Stimulated activated CD8-positive, alpha-beta memory T cell treated with anti-CD3 and anti-CD28 coated beads, Interleukin-15, amount 100 ng/mL, for 24 hours (primary cell): ENCODE measurements at places on chromosomes 12 and 14.

DNA sequence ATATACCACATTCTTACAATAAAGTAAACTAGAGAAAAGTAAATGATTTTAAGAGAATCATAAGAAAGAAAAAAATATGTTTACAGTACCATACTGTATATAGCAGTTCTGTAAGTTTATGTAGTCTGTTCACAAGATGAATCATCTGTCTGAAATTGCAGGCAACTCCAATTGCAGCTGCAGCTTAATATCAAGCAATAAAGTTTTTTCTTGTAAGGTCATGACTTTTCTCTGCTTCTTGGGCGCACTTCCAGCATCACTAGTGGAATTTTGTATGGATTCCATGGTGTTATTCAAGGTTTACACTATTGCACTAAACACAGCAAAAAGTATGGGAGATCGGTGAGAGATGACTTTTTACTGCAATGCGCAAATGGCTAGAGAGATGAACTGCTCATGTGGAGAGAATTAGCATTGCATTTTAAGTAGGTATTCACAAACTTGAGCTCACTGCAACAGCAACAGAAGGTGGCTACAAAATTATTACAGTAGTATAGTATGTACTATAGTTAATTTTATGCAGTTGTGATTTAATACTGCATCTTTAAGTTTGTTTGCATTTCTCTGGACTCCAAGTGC, 445.4 kb upstream of the OR4E1 start:
- no peak for DNase-seq

GRCh38 chr14:104405360-104406226, 174.0 kb upstream of the C14orf180 start:
- DNase-seq, result no peak

DNA sequence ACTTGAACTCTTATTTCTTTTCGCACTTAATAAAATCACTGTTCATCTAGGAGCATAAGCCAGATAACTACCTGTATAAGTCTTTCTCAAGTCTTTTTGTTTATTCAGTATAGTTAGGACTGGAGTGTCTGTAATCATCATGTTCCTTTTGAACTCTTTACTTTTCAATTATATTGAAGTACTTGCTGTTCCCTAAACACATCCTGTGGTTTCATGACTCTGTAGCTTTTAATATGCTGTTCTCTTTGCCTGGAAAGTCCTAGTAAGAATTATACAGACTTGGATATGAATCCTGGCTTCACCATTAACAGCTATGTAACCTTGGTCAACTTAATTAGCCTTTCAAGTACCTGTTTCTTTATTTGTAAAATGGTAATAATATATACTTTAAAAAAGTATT, 88.2 kb downstream of the CCDC91 start:
- DNase-seq, result no peak

DNA sequence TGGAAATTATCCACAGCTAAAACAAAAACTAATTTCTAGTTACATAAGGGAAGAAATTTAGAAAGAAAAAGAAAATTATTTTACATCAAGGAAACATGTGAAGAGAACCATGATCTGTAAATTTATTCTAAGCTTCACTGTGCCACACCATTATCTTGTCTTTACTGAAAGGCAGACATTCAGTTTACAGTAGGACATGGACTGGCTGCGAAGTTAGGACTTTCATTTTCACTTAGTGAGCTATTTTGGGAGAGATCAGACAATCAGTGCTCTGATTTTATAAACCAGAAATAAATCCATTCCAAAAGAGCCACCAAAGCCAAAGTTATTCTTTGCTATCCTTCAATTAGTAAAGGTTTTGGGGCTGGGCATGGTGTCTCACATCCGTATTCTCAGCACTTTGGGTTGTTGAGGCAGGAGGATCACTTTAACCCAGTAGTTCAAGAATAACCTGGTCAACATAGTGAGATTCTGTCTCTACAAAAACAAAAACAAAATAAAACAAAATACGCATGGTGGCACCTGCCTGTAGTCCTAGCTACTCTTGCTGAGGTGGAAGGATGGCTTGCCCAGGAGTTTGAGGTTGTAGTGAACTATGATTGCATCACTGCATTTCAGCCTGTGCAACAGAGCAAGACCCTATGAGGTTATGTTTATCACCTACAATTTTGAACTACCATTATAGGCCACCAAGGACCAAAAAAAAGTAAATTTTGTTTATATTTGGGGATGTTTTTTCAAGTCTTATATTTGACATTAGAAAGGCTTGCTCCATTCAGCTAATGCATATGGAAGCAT, 1084.8 kb upstream of the ATXN7L3B start:
- no peak for DNase-seq

- no peak for DNase-seq
Observed at GRCh38 chr14:51928568-51928967, 60.8 kb upstream of the RTRAF start.

DNA sequence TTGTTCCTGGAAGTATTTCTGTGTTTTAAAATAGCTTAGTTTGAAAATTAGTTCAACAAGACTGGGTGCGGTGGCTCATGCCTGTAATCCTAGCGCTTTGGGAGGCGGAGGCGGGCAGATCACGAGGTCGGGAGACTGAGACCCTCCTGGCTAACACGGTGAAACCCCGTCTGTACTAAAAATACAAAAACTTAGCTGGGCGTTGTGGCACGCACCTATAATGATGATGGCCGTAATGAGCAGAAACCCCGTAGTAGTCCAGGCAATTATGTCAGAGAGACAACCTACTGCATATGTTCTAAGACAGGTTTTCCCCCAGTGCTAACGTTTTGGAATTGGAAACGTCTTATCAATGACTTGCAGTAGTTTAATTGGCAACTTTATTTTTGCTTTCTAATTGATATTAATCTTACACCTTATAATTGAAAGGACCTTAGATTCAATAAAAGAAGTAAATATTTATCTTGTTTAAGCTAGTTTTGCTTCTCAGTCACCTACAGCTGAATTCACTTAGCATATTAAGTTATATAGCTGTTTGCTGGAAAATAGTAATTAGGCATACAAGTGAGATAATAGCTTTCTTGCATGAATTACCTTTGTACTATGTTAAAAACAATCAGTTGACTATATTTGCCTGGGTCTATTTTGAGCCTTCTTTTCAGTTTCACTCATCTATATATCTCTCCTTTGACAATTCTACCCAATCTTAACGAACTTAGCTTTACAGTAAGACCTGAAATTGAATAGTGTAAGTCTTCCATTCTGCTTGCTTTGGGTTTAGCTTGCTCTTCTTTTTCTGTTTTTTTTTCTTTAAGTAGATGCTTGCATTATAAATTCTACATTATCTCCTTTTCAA, 15.6 kb downstream of the CLECL1 start:
- no peak for DNase-seq

- no peak for DNase-seq
Observed at GRCh38 chr14:87005280-87005679, 987.7 kb downstream of the GALC start.

DNA sequence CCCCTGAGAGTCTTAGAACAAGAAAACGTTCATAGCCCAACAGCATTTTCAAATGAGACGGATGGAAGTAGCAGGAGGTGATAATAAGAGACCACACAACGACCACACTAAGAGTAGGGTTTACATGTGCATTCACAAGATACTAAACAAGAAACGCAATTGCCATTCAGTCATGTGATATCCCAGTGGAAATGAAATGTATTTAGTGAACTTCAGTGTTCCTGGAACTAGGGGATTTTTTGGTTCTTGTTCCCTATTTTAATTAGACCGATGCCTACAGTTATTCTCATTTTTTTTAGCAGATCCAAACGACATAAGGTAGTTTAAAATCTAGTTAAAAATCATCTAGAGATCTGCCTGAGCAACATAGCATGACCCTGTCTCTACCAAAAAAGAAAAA, 150.0 kb downstream of the GPR65 start:
- DNase-seq, result no peak
